ENCODE measurements at places on chromosomes 5 and 9.

DNA sequence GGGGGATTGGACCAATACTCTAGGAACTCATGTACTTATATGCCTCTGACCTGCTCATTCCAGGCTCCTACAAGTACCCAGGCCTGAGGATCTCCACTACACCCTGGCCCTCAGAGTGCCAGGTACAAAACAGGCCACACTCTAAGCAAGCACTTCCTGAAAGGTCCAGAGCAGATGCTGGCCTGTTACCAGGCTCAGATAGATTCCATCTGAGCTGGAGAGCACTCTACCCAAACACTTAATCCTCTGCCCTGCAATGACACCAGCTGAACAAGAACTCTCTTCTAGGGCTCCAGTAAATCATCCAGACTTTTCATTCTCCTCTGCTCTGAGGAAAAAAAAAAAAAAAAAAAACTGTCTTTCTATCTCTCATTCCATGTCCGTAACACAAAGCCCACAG lies 2.9 kb downstream of the P4HA2 start:
- DNase-seq, result no peak

DNA sequence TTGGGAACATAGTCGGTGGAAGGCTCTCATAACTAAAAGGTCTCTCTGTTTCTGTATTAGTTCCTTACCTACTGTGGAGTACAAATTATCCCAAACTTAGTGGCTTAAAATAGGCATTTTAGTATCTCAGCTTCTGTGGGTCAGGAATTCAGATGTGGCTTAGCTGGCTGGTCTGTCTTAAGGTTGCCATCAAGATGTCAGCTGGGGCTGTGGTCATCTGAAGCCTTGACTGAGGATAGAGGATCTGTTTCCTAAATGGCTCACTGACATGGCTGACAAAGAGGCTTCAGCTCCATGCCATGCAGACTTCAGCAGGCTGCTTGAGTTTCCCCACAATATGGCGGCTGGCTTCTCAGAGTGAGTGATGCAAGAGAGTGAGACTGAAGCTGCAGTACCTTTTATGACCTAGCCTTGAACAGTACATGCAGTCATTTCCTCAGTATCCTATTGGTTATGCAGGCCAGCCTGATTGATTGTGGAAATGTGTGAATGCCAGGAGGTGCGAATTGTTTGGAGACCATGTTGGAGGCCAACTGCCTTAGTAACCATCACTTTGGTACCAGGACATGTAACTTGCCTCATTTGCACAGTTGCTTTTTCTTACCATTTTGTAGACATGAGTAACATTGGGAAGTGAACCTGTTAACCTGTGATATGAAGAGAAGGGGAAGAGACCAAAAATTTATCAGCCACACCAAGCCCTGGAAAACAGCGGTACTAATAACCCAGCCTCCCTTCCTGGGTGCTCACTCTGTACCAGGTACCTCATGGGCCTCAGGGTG lies 152.8 kb upstream of the IER5L start:
- no peak for DNase-seq

DNA sequence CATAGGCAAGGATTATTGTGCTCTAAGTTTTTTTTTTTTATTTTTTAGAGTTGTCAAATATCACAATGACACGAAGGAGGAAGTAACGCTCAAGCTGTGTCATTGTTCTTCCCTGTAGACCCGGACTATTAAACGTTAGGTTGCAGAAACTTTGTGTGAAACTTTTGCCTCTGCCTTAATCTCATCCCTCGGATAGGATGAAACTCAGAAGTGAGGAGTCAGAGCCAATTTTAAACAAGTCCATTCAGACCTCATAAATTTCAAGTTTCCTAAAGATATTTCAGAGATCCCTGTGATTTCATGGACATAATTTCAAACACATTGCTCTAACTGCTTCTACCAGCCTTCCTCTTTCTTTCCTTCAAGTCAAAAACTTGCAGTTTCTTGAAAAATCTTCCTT lies 98.7 kb upstream of the C6 start:
- DNase-seq, result no peak

GRCh38 chr5:73318308-73318719 lies 130.3 kb downstream of the FOXD1 start:
- DNase-seq, result no peak

- no peak for DNase-seq
These were observed 45.6 kb downstream of the SUB1 start for GRCh38 chr5:32630867-32631491.

DNA sequence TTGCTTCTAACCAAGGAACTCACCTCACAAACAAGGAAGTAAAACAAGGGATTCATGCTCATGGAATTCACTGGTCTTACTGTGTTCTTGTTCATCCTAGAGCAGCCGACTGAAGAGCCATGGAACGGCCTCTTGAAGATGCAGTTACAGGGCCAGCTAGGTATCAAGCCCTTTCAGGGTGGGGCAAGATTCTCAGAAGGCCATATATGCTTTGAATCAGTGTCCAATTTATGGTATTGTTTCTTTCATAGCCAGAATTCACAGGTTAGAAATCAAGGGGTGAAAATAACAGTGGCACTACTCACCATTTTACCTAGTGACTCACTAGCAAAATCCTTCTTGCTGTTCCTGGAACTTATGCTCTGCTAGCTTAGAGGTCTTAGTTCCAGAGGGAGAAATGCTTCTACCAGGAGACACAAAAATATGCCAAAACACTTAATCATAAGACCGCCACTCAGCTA lies 159.5 kb upstream of the CDH10 start:
- DNase-seq, result no peak

DNA sequence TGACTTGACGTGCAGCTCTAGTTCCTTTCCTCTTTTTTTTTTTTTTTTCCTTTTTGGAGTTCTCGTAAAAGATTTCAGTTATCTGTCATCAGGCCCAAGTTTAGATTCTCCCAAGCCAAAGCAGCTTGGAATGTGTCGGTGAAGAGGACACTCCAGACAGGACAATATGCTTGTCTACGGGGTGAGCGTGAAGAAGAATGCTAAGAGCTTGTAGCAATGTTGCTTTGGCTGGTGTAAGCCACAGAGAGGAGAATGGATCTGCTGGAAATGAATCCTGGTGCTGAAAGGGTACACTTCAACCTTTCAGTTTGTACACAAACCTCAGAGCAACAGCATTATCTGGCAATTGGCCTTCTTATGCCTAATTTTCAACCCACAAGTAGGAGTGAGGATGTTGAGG lies 92.4 kb downstream of the ISL1 start:
- DNase-seq, result no peak

DNA sequence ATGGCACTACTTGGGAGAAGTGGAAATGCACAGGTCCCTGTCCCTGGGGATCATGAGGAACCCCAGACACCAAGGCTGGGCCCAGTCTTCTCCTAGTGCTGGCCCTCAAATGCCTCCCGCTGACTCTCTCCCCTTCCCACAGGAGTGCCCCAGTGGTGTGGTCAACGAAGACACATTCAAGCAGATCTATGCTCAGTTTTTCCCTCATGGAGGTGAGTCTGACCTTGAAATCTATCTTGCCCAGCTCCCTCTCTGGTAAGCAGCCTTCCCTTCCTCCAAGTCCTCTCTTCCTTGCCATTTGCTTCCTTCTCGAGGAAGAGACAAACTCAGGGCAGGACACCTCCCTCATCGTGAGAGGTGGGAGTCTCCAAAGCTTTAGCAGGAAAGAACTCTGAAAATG lies 63.3 kb upstream of the GABRP start:
- DNase-seq, result no peak

DNA sequence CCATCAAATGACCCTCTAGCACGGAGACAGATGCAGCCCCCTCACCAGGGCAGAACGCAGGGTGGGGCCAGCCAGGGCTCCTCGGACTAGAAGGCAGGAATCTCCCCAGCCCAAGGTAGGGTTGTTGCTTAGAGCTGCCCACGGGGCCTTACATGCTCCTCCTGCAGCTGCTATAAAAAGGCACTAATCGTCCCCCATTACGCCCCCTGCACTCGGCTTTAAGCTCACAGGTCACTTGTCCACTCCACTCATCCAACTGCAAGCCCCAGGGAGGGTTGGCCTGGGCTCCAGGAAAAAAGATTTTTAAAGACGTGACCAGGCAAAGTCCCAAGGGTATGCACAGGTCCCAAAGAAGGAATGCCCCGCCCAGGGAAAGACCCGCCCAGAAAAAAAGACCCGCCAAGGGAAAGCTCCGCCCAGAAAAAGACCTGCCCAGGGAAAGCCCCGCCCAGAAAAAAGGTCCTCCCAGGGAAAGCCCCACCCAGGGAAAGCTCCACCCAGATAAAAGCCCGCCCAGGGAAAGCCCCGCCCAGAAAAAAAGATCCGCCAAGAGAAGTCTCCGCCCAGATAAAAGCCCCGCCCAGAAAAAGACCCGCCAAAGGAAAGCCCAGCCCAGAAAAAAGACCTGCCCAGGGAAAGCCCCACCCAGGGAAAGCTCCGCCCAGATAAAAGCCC lies 11.1 kb downstream of the GRIN1 start:
- DNase-seq, result no peak

DNA sequence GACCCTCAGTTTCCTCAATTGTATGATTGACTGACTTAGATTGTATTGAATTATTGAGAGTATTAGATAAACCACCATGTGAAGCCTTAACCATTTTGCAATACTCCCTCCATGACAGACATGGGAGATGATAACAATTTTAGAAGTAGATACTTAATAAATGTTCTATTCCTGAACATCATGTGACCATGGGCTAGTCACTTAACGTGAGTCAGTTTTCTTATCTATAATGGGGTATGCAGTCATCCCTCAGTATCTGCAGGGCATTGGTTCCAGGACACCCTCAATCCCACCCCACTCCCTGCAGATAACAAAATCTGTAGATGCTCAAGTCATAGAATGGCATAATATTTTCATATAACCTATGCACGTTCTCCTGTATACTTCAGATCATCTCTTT lies 31.0 kb downstream of the SNX18 start:
- no peak for DNase-seq

- no peak for DNase-seq
These were observed 3.0 kb downstream of the PSMB7 start for GRCh38 chr9:124412228-124412575.

DNA sequence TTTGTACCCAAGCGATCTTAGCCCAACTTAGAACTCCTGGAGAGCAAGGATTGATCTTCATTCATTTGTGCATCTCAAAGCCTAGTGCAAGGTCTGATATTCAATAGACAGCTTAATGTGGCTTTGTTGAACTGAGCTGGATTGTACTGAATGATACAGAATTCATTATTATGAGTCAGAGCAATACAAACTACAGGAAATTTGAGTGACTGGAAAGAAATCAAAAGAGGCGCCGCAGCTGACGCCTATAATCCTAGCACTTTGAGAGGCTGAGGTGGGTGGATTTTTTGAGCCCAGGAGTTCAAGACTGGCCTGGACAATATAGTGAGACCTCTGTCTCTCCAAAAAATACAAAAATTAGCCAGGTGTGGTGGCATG lies 58.6 kb downstream of the ENC1 start:
- DNase-seq, result no peak

- DNase-seq, result peak; percentile 57
These were observed at the start of gene EMB for GRCh38 chr5:50440651-50441492. EMB (minus strand) TSS chr5:50441288; CDS start chr5:50441151, 137 bp downstream.

DNA sequence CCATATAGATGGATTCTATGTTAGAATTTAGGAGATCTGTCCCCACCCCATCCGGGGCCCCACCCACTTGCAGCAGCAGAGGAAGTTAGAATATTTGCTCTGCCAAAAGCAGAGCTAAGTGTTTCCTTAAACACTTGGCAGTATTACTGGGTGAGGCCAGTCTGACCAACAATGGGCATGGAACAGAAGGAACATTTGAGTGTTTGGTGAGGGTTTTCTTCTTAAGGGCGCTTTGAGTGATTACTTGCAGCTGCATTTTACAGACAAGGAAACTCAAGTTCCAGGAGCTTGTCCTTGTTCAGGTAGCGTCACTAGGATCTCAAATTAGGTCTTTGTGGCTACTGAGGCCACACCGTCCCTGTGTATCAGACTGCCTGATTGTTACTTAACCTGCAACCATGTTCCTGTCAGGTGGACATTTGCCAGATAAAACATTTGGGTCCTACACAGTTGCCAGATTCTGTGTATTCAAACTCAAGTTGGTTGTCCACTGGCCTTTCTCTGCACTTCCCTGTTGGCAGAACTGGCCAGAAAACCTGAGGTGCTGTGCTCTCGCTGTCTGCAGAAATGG lies 59.3 kb downstream of the SLC46A2 start:
- no peak for DNase-seq

- no peak for DNase-seq
These were observed 90.1 kb downstream of the ICE1 start for GRCh38 chr5:5512543-5512942.

- no peak for DNase-seq
These were observed 29.7 kb upstream of the CDK5RAP2 start for GRCh38 chr9:120609636-120610035.

- no peak for DNase-seq
These were observed 547.5 kb downstream of the ELAVL2 start for GRCh38 chr9:23278561-23278960.

DNA sequence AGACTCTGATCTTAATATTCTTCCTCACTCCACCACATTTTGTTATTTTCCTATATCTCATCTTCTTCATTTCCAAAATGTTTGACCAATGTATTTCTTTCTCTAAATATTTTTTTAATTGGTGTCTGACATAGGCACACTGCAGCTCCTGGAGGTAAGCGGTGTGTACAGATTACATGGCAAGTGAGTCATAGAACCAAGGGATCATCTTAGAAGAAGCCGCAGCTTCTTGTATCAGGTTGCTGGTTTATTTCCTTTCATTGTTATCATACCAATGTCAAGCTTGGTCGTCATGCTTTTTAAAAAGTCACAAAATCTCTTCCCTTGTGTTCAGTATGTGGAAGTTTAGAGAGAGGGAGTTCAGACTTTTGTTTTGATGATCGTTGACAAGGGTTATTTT lies 526.1 kb upstream of the CDH18 start:
- DNase-seq, result no peak

DNA sequence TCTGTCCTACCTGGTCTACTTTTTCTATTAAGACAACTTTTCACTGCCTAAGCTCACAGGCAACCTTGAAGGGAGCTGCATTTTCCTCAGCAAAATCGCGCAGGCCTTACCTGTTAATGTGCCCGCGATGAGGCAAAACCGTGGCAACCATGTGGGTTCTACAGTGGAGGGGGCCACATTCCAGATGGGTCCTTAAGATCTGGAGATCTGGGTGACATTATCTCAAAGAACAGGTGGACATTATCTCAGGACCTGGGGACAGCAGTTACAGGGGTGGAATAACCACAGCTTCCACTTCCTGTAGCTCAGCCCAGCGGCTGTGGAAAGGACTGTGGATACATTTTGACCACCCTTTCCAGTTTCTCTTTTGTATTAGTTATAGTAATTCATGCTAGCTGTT lies 112.8 kb upstream of the PTCH1 start:
- no peak for DNase-seq

GRCh38 chr9:7266911-7267595 lies 509.3 kb downstream of the KDM4C start:
- no peak for DNase-seq

DNA sequence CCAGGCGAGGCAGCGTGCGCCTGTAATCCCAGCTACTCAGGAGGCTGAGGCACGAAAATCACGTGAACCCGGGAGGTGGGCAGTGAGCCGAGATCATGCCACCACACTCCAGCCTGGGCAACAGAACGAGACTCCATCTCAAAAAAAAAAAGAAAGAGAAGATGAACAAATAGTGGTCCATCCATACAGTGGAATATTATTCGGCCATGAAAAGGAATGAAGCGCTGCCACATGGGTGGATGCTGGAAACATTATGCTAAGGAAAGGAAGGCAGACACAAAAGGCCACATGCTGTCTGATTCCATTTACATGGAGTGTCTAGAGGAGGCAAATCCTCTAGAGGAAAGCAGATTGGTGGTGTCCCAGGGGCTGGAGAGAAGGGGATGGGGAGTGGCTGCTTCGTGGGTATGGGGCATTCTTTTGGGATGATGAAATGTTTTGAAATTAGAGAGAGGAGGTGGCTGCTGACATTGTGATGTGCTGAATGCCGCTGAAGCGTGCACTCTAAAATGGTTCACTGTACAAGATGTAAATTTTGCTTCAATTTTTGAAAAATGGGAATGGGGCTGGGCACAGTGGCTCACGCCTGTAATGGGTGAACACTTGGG lies 17.0 kb downstream of the PLPP7 start:
- no peak for DNase-seq
